ENCODE measurements at places on chromosomes 1 and 21. TPM values are rescaled to one million over a fixed set of nuclear protein-coding genes. Genes with fewer than 3 reads are reported as not detected.

Gene OR2T11
- not detected for total RNA-seq

Gene SHISA4
- total RNA-seq = 49.0 TPM

Gene FCAMR
- total RNA-seq = not detected

Gene RAD54L
- 0.77 TPM for total RNA-seq

Gene CELA2B
- not detected for total RNA-seq

Gene FAM78B
- total RNA-seq = 6.0 TPM

Gene TMEM61
- total RNA-seq = 0.24 TPM

Gene FCGR2B
- total RNA-seq = 14.2 TPM

Gene KPRP
- total RNA-seq = not detected

Gene PLEKHM2
- 70.4 TPM for total RNA-seq

DNA sequence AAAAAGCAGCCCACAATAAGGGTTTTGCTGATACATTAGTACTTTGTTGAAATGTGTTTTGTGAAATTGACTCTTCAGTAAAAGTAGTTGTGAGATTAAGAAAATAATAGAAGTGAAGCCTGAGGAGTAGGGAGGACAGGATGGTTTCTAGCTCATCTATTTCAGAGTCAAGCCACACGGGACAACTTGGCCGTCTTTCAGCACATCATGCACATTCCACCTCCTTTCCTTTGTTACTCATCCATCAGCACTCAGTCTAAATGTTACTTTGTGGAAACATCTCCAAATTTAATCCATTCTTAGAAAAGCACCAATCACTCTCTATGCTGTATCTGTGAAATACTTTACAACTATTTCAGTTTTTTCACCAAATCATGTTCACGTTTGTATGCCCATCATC is 223.3 kb downstream of the FGGY start:
- no peak for DNase-seq

- no peak for DNase-seq
These were observed 740.6 kb downstream of the KCNT2 start for GRCh38 chr1:195867638-195868037.

GRCh38 chr1:244437086-244437468 is 14.6 kb downstream of the ADSS2 start:
- no peak for DNase-seq

- DNase-seq = no peak
These were observed 8.9 kb upstream of the PTPRF start for GRCh38 chr1:43521756-43522155.

- no peak for DNase-seq
These were observed 58.1 kb downstream of the NME7 start for GRCh38 chr1:169309178-169310166.

GRCh38 chr1:117760485-117760884 is 154.6 kb downstream of the TENT5C start:
- DNase-seq = no peak

DNA sequence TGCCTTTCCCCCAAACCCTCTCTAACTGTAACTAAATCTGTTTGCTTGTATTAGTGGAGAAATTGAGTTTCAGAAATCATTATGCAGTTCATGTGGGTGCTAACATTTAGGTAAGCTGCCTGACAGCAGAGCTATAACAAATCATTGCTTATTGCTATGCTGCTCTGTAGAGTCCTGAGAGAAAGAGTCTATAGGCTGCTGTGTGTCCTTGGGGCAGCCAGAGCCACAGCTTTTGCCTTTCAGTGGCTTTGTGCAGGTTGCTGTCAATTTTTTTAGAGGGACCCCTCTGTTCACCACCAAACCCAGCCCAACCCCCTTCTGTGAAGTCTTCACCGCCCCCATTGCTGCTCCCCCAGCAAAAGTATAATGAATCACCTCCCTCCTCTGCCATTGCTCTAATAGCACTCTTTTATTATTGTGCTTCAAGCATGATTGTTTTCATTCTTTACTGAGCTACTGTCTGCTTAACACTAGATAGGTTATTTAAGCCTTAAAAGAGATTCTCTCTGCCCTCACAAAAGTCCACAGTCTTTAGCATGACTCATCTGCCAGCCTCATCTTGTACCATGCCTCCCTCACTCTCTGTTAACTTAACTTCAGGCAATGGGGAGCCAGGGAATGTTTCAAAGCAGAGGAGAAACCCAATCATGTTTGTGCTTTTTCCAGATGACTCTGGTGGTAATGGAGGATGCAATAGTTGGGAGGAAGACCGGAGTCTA is 38.6 kb downstream of the DIRAS3 start:
- no peak for DNase-seq

DNA sequence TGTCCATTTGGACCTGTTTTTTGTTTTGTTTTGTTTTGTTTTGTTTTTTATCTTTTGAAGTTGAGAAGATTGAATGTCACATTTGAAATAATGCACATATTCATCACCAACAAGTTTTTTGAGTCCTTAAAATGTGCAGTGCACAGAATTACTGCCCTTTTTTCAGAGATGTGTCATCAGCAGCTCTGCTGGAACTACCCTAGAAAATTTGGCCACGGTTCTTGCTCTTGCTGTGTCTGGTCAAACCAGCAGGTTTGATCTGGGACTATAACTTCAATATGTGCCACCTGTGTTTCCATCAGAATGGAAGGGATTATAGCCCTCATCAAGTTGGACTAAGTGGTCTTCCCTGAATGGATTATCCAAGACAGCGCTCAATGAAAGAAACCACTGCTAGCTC is 24.1 kb upstream of the CNN3 start:
- no peak for DNase-seq

DNA sequence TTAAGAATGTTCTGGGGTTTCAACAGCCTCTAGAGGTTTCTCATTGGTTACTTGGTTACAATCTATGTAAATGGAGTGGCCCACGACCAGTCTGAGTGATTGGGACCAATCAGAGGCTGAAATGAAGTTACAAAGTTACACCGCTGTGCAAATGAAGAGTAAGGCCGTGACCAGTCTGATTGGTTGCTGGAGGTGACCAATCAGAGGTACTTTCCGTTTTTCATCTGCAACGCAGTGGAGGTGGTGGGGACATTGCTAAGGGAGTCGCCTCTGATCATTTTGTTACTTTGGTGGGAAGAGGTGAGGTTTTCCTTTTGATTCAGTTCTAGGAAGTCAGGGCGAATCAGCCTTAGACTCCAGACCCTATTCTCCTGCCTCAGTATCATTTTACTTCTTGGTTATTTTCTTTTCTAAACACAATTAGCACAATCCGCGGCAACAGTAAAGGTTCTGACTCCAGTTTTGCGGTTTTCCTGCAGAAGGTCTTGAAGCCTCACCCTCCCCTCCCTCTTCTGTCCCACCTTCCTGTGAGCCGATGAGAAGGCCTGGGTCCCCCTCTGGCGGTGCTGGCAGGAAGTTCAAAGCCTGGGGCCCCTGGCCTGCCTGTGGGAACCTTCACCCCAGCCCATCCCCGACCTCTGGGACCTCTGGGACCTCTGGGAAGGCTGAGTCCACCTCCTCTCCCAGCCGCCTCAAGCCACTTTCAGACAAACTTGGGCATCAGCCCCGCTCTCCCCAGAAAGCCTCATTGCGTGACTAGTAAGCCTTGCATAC is 38.7 kb upstream of the TTC34 start:
- DNase-seq = peak; percentile 10

DNA sequence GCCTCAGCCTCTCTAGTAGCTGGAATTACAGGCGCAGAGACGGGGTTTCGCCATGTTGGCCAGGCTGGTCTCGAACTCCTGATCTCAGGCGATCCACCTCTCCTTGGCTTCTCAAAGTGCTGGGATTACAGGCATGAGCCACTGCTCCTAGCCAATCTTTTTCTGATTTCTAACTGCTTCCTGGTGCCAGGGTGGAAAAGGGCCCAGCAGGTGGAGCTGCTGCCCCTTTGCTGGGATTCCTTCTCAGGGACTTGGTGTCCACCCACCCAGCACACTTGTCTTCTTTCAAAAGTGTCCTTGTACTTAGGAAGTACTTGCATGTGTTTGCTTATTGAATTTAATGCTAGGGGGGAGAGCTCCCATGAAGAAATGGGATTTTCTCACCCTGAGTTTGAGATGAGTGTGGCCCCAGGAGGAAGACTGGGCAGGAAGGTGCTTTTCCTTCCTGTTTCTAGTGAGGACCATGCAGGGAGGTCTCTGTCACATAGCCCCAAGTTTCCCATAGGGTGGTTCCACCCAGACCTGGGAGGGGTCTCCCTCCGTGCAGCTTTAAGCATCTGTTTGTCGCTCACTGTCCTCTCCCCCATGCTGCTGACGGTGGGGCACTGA is 14.2 kb downstream of the UTP11 start:
- DNase-seq = no peak

- no peak for DNase-seq
These were observed 32.1 kb downstream of the CACNA1S start for GRCh38 chr1:201080135-201080534.

DNA sequence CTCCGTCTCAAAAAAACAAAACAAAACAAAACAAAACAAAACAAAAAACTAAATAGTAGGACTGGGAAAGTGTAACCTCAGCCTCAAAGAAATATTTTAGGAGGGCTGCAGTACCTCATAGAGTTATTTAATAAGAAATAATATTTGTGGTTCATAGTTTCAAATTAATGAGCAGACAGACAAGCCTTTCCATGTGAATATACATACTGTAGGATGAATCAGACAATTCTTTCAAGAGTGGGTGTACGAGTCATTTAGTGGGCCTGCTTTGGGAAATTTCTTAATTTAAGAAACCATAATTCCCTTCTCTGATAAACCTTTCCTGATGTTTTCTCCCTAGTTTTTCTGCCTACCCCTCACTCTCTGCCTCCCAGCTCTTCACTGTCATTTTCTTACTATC is 52.5 kb downstream of the CDC14A start:
- no peak for DNase-seq

DNA sequence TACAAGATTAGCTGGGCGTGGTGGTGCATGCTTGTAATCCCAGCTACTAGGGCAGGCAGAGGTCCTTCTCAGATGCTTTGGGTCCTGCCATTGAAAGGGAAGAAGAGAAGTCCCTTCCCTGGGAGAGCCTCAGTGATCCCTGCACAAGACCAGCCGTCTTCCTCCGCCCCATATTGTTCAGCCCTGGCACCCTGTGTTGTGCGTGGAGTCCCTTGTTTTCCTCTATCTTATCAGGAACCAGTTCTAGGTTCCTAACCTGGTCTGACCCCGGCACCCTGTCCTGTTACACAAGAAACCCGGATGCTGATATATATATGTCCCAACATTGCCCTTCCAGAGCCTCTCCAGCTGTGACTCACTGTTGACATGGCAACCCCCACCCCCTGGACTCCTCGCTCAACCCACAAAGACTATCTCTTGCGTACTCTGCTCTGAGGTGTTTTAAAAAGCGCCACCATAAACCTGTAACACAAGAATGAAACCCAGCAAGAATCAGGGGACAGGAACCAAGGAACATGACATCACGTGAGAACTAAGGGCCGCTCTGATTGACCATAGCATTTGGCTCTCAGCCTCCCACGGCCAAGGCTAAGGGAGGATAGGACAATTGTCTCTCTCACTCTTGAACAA is 4.8 kb downstream of the MX2 start:
- peak; percentile 61 for DNase-seq

DNA sequence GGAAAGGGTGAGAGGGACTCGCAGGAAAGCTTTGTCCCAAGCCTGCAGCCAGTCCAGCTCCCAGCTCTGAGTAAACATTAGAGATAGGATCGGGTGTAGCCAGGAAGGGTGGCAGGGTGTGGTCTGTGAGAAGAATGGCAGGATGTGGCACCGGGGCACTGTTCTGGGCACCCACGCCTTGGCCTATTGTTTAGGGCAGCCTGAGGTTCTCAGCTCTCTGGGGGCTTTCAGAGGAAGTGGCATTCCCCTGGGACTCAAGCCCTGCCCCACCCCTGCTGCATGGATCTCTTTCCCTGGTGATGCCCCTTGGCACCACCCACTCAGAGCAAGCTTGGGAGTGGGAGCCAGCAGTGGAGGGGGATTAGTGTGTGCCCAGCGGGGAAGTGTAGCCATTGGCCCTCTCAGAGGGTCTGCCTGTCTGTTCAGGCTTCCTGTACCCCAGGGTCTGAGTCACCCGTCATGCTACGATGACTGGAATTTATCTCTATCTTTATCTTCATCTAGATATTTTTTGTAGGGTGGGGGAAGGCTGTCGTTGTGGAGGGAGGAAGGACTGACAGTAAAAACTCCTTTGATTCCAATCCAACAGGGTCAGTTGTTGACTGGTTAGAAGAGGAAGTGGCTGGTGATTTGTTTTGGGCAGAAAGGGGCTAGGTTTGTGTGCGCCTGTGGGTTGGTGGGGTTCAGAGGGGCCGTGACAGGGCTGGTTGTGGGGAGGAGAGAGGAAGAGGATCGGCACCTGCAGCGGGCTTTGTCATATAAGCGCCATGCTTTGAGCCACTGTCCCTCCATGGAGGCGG is 31.6 kb downstream of the SOX13 start:
- DNase-seq = peak; percentile 59

- no peak for DNase-seq
These were observed 55.2 kb downstream of the SDC3 start for GRCh38 chr1:30853350-30853749.

DNA sequence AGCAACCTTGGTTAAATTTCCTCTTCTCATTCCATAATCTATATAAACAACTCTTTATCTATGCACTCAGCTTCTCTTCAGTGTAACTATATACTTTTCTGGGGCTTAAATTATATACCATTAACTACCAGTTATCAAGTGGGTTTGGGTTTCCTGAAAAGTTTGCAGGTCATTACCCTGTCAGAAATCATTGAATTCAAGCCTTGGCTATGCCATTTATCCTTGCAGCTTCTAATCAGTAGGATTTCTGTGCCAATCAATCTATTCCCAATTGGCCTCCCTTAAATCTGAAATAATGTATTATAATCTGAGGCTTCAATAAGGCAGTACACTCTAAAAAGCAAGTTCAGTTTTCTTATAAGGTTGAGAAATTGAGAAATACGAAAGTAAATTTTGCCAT is 466.5 kb downstream of the NCAM2 start:
- no peak for DNase-seq

- DNase-seq = no peak
These were observed 149.5 kb downstream of the ZBTB18 start for GRCh38 chr1:244200596-244200995.

- no peak for DNase-seq
These were observed 7.7 kb upstream of the CDC42 start for GRCh38 chr1:22044690-22045420.

DNA sequence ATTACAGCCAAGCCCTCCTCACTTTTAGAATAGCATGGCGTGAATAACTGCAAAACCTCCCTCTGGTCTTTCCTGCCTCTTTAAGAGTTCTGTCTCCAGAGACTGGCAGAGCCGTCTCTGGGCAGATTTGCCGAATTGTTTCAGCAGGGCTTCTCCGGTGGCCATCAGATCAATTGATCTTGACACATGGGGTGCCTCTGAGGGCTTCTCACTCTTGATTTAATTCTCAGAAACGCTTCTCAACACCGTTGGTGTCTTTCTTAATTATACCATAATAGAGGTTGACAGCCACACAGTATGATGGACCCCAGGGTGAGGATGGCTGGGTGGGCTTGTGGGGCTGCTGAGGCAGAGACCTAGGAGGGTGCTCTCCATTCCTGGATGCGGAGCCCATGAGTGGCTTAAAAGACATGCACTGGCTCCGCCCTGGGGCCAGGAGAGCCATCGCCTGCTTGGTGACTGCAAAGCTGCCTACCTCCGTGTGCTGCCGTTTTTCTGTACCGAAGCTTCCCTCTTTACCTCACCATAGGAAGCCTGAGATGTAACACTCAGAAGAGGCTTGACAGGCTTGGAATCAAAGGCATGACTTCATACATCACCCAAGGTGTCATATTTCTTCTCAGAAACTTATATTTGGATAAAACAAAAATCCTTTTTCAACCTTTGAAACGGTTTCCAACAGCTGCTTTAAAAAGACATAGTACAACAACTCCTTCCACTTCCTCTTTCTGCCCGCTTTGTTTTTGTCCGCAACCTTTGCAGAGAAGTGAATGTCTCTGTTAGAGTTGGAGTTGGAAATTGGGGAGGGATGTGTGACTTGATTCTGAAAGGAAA is 82.9 kb downstream of the GALNT2 start:
- DNase-seq = no peak

- no peak for DNase-seq
These were observed 13.7 kb downstream of the PIGP start for GRCh38 chr21:37059181-37059580.

All from left cardiac atrium (tissue), 4 donors.